ENCODE measurements at places on chromosomes 13 and 19.

DNA sequence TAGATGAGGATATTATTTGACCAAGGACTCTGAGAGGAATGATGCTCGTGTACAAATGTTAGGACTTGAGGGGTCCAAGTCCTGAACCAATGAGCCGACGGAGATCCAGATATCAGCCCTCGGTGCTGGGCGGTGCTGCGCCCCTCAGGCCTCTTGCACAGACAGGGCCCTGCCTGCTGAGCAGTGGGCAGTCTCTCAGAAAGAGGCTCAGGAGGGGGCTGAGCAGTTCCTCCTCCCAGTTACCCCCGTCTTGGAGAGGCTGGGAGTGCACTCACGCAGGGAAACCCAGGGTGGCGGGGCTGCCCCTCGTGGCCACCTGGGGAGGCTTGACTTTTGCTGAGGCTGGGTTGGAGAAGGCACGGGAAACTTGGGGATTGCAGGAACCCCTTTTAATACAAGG is 18.4 kb downstream of the TEX29 start:
- DNase-seq = no peak

GRCh38 chr13:94595001-94595949 is 677 bp downstream of the TGDS start:
- no peak for DNase-seq

- no peak for DNase-seq
These were observed 3.6 kb upstream of the MIER2 start for GRCh38 chr19:347946-348861.

- DNase-seq = no peak
These were observed 19.8 kb downstream of the ZNF709 start for GRCh38 chr19:12464769-12465168.

DNA sequence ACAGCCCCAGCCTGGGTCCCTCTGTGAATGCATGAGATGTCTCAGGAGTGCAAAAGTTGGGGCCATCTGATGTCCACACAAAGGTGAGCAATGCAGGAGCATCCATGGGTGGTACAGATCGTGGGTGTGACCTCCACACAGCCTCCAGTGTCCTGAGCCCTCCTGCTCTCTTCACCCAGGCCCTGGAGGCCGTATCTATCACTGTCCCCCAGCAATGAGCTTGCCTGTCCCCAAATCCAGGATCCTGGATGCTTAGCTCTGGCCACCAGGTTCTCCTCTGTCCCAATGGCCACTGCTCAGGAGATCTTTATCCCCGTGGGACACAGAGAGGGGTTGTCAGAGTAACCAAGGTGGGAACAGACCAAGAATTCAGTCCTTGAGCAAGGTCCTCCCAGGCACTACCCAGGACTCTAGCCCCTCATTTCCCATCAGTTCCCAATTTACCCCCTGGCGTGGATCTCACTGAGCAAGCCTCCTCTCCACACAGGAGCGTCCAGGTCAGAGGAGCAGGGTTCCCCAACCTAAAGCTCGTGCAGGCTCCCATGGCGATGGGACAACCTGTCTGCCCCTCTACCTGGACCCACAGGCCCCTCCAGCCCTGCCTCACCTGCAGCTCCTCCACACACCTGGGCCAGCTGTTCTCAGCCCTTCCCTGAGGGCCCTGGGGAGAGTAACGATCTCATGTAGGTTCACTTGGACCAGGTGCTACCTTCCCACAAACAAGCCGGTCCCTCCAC is 11.3 kb downstream of the CEACAM21 start:
- DNase-seq = no peak

- no peak for DNase-seq
These were observed 238.5 kb downstream of the FGF9 start for GRCh38 chr13:21909331-21909730.

GRCh38 chr13:28671126-28671792 is 12.3 kb downstream of the POMP start:
- DNase-seq = no peak

DNA sequence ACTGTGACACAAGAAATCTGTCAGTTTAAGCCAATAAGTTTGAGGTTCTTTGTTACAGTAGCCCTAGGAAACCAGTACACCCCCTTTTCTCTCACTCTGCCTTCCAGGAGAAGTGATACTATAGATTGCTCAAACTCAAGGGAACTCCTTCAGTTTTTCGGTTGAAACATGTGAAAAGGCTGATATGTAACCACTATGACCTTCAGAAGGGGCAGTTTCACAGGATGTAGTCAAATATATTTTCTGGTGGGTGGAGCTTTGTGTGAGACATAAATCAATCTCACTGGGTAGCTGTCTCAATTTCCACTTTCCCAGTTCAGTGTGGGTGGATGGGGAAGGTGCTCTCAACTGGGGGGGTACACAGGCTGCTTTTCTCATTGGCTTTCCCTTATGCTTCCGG is 41.7 kb downstream of the HTR2A start:
- no peak for DNase-seq

DNA sequence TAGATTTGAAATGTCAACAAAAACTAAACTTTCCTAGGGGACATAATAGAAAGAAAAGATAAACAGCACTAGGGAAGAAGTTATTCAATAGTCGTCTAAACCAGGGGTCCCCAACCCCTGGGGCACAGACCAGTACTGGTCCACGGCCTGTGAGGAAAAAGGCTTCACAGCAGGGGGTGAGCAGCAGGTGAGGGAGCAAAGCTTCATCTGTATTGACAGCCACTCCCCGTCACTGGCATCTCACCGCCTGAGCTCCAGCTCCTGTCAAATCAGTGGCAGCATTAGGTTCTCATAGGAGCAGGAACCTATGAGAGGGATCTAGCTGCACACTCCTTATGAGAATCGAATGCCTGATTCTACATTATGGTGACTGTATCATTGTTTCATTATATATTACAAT is 382.7 kb downstream of the MYO16 start:
- DNase-seq = no peak

DNA sequence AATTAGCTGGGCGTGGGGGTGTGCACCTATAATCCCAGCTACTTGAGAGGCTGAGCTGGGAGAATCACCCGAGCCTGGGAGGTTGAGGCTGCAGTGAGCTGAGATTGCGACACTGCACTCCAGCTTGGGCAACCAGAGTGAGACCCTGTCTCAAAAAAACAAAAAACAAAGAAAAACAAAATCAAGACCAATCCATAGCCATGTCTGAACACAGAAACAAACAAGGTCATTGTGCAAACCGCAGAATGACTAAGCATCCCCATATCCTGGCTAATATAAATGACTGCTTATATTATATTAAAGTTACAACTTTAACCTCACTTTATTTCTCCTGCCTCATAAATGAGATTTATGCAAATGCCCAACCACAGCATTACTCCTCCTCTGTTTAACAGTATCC is 2.3 kb upstream of the LYPD3 start:
- no peak for DNase-seq

- no peak for DNase-seq
These were observed 69.4 kb downstream of the TEX29 start for GRCh38 chr13:111389621-111390521.

DNA sequence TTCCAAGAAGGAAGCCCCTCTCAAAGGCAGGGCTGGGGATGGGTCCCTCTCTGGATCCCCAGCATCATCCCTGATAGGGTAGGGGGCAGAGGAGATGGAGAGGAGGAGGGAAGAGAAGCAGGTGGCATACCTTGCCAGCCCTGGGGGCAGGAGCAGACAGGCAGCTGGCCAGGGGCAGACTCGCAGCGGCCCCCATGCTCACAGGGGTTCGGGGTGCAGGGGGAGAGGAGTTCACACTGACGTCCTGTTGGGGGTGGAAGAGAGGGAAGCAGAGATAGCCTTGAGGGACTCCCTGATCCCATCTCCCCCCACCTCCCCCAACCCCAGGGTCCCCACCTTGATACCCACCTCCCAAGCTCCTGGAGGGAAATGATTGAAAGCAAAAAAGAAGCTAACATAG is 16.0 kb downstream of the NOTCH3 start:
- DNase-seq = no peak

- DNase-seq = no peak
These were observed 365.9 kb downstream of the FGF14 start for GRCh38 chr13:102035969-102036368.

DNA sequence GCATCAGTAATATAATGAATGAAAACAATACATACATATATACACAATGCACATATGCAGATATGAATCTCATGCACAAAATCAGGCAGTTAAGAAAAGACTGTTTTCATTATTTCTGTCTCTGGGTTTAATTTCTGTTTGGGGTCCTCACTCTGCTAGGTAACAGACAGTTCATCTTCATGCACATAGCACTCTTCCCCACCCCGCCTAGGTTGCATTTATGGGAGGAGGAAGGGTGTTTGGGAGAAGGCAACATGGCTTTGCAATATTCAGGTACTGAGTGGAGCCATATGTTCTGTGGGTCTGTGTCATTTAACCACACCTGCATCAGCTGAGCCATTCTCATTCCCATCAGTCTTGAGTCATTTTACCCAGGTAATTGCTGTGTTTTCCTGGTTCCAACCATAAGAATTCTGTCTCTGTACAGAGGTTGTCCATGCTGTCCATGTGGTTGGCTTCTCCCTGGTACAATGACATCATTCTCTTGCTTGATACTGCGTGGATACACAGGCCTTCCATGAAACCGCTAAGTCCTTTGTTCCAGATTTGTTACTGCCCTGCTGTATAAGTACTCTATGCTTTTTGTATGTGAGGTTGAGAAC is 45.3 kb downstream of the RFC3 start:
- DNase-seq = no peak

GRCh38 chr19:19057317-19057716 is 6.5 kb upstream of the SLC25A42 start:
- no peak for DNase-seq

- no peak for DNase-seq
These were observed 19.7 kb downstream of the C3 start for GRCh38 chr19:6700586-6701316.

DNA sequence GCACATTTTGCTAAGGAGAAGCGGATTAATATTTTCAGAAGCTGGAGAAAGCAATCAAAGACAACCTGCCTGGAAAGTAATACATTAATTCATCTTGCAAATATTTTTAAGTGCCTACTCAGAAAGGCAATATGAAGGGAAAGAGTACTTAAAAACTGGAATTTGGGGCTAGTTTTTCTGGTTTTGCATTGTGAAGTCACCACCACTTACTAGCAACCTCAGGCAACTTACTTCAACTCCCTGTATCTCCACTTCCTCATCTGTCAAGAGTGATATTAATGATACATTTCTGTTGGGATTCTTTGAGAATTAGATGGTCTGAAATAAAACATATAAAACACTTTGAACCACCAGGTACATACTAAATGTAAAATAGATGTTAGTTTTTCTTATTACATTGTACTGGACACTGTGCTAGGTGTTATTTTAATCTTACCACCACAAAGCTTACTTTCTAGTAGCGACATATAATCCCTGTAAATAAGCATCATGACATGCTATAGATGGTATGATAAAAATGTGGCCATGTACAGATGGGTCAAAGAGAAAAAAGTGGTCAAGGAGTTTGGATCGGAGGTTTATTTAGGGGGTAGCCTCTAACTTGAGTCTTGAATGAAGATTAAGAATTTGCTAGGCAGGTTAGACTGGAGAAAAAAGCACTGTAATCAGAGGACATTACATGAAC is 101.2 kb downstream of the SPRY2 start:
- DNase-seq = no peak

DNA sequence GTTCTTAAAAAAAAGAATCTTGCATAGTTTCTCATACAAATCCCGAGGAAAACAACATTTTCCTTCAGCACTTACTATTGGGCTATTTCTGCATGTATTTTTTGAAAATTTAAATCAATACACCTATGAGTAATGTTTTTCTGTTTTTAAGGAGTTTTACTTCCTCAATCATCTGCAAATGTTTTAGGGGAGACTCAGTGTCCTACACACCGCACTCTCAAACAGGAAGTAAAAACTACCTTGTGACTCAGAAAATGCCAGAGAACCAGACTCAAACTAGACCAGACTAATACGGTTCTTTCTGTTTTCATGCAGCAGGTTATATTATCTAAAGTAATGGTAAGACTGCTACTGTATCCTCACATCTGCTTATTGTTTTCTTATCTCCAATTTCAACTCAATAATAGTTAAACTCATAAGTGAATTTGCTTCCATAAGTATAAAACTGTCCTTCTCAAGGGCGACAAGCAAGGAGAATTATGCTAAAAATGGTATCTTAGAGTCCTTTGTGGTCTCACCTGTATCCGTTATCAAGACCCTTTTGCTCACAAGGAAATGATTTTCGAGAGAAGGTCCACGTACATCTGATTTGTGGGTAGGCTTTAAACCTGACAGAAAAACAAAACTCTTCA is 52.5 kb downstream of the FLT3 start:
- no peak for DNase-seq

GRCh38 chr13:102970542-102970941 is 95.7 kb downstream of the SLC10A2 start:
- no peak for DNase-seq

DNA sequence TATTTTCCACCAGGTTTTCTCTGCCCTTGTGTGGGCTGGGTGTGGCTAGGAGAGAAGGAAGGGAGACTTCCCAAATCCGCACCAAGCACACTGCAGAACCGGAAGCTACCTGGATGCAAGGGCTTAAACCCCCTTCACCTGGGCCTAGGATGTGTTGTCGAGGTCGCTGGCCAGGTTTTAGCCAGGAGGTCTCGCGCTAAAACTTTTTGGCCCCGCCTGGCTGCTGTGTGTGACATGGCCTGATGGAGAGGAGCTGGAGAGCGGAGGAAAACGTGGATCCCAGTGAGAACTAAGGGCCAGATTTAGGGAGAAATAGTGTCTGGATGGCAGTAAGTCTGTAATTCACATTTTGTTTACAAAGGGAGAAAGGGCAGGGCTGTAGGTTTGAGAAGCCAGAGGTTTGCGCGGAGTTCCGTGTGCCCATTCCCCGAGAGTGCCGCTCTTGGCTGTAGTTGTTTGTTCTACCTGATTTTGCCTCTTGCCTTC is 3.1 kb upstream of the TSHZ3 start:
- no peak for DNase-seq

DNA sequence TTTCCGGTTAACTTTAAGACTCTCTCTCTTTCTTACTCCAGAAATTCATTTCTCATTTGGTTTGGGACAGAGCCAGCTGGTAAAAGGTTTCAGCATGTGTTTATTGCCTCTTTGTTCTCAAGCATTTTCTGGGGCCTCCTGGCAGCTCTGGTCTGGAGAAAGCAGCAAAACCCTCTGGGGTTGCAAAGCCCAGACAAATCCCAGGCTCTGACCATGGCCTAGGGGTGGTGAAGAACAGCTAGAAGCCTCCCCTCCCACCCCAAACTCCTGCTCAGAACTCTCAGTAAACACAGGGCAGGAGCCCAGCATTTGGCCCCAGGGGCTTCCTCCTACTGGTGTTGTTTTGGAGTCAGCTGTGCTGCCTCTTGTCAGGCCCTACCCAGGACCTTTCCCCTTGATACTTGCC is 124.2 kb upstream of the SERP2 start:
- no peak for DNase-seq

- DNase-seq = no peak
These were observed 82.8 kb upstream of the ZNF536 start for GRCh38 chr19:30289336-30289735.

All from SK-N-DZ (cell line).